Fibroblast of the aortic adventitia (primary cell): ENCODE measurements at places on chromosomes 4 and X. TPM values are rescaled to one million over a fixed set of nuclear protein-coding genes. Genes with fewer than 3 reads are reported as not detected.

PRICKLE3 gene
- total RNA-seq = 2.9 and 5.0 TPM in 2 replicates

SLC9B2 gene
- 10.4 and 31.2 TPM in 2 replicates for total RNA-seq

DRD5 gene
- not detected in 2 replicates for total RNA-seq

TCEAL6 gene
- not detected in 2 replicates for total RNA-seq

CXCL1 gene
- total RNA-seq = 1.3 and 5.2 TPM in 2 replicates

MTMR8 gene
- total RNA-seq = 0.27 and 4.8 TPM in 2 replicates
